ENCODE measurements at places on chromosomes 11 and 22. TPM values are rescaled to one million over a fixed set of nuclear protein-coding genes. Genes with fewer than 3 reads are reported as not detected.

Gene SLC43A1
- total RNA-seq: 30.7 TPM

Gene MB
- total RNA-seq: 0.35 TPM

Gene MEI1
- total RNA-seq: not detected

Gene TECTA
- 0.22 TPM for total RNA-seq

Gene SLC5A4
- total RNA-seq: not detected

Gene SYCE3
- not detected for total RNA-seq

Gene MS4A3
- not detected for total RNA-seq

Gene LARGE2
- total RNA-seq: 36.6 TPM
